ENCODE measurements at places on chromosomes 4 and X.
A peak's percentile ranks its signal among the peaks of the same experiment; 100 is the strongest.

GRCh38 chr4:78014889-78015886 is 41.9 kb upstream of the FRAS1 start:
- no peak for DNase-seq

- no peak for DNase-seq
Observed at GRCh38 chr4:77375866-77376607, 219.0 kb downstream of the CCNG2 start.

- DNase-seq: no peak
Observed at GRCh38 chr4:158816955-158817354, 48.1 kb downstream of the FNIP2 start.

DNA sequence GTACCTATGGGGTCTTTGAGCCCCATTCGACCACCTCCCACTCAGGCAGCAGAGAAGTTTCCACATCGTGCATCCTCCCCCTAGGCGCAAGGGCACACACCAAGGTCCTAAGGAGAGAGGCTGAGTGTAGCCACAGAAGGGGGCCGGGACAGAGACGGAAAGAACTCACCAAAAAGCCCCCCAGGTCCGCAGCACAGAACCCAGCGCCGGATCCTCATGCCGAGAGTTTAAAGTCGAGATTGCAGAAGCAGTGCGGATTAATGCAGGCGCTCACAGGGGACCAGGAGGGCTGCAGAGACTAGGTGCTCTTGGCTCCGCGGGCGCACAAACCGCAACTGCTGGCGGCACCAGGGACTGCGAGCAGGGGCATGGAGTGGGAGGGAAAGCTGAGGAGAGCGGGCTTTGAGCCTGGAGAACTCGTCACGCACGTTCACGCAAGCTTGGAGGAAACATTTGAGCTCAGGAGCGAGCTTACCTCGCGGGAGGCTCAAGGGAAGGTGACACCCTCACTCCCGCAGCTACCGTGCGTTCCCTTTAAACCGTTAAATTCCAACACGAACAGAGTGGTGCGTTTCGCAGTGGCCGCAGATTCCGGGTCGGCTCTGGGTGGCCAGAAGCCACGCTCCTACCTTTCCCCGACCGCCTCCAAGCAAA is 8.5 kb downstream of the NKX3-2 start:
- no peak for DNase-seq

- no peak for DNase-seq
Observed at GRCh38 chrX:1778817-1779216, 164.0 kb downstream of the ASMT start.

- DNase-seq: no peak
Observed at GRCh38 chr4:156790866-156791265, 180.7 kb downstream of the PDGFC start.

DNA sequence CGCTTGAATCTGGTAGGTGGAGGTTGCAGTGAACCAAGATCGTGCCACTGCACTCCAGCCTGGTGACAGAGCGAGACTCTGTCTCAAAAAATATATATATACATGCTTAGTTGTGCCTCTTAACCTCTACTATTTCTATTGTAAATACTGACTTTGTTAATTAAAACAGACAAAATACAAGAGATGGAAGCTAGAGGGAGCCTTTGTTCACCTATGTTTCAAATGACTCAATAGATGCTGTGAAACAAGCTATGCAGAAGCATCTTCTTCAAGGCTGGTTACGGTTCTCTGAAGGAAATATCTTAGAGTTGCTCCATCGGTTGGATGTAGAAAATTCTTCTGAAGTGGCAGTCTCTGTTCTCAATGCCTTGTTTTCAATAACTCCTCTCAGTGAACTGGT is 6.2 kb downstream of the NCAPG start:
- no peak for DNase-seq

GRCh38 chrX:78109458-78109857 is 5.4 kb downstream of the PGK1 start:
- DNase-seq: no peak

DNA sequence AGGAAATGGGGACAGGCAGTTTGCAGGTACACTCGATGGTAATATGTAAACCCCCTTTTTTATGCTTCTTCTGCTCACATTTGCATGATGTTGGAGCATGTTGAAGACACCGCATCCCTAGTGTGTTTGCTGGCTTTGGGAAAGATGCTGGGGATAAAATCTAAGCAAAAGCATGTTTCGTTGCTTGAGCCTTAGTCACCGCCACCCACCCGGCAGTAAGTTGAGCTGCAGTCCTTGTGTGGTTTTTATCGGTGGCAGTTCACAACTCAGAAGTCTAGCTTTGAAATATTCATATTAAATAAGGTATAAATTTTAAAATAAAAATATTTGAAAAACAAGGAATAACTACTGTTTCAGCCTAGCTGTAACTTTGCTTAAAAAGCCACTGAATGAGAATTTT is 21.7 kb upstream of the MND1 start:
- DNase-seq: no peak

- no peak for DNase-seq
Observed at GRCh38 chrX:130691576-130691975, 211.4 kb downstream of the ENOX2 start.

- no peak for DNase-seq
Observed at GRCh38 chrX:49792376-49792775, 36.7 kb upstream of the PAGE4 start.

DNA sequence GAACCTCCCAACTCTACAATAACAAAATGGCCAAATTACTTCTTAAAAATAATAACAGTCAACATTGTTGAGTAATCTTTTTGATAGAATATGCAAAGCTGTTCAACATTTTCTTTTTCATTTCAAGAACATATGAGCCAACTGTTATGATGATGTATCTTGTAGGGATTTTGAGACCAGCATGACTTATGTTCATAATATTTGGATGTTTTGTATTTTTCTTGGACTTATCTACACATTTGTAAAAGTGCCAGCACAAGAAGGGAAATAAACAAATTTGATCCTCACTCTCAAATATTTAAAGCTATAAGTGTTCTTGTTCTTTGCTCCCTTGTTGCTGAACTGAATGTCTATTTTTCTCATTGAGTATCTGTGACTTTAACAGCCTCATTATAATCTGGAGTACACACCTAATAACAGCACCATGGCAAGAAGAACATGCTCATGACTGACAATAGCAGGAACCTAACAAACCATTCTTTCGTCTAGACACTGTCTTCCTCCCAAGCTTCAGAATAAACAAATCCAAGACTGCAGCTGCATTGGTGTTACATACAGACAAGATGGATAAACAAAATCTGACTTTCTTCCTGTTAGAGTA is 1049.7 kb downstream of the FAT4 start:
- DNase-seq: no peak

DNA sequence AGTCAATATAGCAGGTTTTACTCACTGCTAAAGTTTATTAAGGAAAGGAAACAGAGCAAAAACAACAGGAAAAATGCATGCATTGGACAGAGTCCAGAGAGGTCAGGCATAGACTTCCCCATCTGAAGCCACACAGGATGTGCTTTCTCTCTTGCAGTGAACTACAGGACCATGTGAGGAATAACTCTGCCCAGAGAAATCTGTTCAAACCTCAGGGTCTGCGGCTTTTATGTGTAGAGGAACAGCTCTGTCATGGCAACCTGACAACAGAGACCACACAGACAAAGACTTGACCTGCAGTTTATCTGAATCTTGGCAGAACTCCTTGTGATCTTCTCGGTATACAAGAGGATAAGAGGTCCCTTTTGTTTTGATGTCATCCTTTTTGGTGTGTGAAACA is 46.3 kb upstream of the LONRF3 start:
- DNase-seq: no peak

- no peak for DNase-seq
Observed at GRCh38 chr4:3462321-3462789, 751 bp upstream of the DOK7 start.

DNA sequence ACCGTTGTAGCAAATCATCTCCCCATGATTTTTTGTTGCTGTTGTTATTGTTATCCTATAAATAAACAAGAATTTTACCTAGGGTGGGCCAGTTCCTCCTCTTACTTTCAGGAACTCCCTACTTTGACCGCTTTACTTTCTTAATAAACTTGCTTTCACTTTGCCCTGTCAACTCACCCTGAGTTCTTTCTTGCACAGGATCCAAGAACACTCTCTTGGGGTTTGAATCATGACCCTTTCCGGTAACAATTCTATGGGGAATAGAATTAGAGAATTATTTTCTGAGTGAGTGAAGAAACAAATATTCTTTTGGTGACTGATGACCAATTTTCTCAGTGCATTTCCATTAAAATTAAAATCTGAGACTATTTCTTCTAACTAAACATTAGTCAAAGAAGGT is 584.0 kb upstream of the TENM3 start:
- no peak for DNase-seq

- DNase-seq: no peak
Observed at GRCh38 chr4:94802091-94802490, 44.3 kb downstream of the BMPR1B start.

- peak; percentile 5 for DNase-seq
Observed at GRCh38 chr4:683247-683897, 5.6 kb downstream of the SLC49A3 start.

DNA sequence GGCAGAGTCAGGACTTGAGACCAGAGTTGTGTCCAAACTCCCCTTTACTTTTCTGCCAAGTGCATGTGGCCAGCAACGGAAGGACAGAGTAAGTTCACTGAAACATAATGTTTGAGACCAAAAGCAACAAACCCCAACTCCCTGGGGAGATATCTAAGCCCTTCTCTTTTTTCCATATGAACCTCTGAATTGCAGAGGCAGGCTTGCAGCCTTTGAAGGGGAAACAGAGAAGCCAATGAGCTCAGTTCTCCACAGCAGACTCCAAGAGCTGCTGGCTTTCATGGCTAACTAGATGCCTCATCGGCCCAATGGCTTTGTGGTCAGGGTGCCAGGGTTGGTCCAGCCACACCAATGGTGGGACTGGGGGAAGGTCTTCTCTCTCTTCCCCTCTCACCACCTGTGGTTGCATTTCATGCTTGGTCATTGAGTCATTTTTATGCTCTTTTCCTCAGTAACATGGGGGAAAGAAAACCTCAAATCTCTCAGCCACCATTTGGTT is 34.0 kb downstream of the STARD8 start:
- DNase-seq: no peak

- DNase-seq: no peak
Observed at GRCh38 chr4:52949336-52949735, 87.2 kb downstream of the RASL11B start.

DNA sequence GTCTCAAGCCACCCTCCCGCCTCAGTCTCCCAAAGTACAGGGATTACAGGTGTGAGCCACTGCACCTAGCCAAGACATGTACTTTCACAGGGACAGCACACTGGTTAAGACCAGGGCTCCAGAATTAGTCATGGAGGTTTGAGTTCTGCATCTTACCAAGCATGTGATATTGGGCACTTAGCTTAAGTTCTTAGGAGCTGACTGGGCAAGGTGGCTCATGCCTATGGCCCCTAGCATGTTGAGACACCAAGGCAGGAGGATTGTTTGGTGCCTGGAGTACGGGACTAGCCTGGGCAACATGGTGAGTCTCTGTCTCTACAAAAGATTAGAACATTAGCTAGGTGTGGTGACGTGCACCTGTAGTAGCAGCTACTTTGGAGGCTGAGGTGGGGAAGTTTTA is 2.6 kb upstream of the TMEM192 start:
- DNase-seq: no peak

- no peak for DNase-seq
Observed at GRCh38 chr4:7324651-7325121, 110.0 kb downstream of the PSAPL1 start.

GRCh38 chr4:52869196-52869595 is 7.1 kb downstream of the RASL11B start:
- DNase-seq: no peak

GRCh38 chrX:66193821-66194220 is 29.8 kb downstream of the HEPH start:
- no peak for DNase-seq

DNA sequence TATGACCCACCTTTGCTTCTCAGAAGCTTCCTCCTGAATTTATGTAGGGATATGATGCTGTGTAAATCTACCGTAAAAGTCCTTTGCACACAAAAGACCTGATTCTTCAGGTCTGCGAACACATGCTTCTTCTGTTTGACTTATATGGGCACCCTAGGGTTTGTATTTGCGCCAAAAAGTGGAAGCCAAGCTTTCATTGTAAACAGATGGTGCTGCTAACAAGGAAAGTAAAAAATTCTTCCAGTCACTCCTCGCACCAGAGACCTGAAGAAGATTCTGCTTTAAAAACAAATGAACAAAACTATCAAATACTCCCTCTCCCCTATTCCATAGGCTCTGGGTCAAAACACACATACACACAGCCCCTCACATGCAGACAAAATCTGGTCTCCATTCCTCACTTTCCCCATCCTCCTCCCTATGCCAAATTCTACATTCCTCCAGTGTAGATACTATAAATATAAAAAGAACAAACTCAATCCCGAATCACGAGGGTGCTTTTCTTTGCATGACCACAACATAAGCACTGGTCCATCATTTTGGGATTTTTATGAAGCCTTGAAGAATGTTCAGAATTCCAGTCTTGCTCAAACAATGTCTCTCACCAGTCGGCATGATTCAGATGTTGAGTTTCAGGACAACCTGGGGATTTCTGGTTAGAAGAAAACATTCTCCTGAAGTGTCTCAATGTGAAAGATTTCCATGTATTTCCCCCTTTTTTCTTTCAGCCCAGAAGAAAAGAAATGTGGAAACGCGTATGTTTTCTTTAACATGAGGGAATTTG is 125.1 kb downstream of the PALLD start:
- no peak for DNase-seq
